Stimulated activated CD4-positive, alpha-beta T cell treated with anti-CD3 and anti-CD28 coated beads, TNF-alpha, amount 100 ng/mL, for 1 hour (primary cell): ENCODE measurements at places on chromosomes 12 and 14.

GRCh38 chr14:53882684-53883083, 73.9 kb downstream of the BMP4 start:
- DNase-seq, result no peak

DNA sequence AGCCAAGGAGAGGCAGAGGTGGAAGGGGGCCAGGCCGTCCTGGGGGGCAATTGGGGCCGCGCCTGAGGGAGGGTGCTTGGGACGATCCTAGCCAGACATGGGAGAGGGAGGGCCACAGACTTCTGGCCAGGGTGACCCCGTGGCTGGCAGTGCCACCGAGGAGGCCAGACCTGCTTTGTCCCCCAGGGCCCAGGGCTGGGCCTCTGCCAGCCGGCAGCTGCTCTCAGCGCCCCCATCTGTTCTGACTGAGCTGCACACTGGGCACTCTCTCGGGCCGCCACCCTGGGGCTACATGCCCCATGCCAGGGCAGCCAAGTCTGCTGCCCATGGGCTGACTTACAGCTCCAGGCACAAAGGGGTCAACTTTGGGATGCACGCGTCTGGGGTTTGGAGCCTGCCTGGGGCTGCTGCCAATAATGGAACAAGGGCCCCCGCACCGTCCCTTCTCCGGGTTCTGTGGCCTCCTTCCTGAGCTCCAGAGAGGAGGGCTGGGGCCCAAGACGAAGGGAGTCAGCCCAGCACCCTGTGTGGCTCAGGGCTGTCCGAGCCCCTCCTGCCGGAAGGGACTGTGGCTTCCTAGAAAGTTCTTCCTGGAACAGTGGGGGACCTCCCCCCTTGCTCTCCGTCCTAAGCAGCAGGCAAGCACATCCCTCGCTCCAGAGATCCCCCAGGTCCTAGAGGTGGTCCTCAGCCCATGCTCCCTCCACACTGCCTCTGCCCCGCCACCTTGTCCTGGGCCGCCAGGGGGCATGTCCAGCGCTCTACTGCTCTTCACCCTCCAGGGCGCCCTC, 1.1 kb downstream of the ADSS1 start:
- no peak for DNase-seq

DNA sequence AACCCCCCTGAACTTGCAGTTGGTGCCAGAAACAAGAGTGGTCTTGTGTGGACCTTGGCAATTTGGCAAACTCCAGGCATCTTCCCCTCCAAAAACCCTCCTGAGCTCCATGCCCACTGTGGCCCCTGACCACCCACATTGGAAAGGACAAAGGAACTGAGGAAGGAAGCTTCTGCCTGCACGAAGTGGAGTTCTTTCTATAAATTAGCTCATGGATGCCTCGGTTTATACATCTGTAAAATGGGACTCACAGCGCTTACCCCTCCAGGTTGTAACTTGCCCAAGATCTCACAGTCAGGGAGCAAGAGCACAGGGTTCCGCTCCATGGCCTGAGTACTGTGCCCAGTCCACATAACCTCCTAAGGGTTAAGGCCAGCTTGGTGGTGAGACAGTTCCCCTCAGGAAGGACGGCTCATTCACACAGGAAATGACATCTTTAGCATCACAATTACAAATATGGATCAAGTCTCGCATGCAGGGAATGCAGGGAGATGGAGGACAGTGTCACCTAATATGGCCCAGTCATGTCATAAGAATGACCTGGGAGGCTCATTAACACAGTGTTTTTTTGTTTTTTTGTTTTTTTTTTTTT, 66.6 kb downstream of the CLMN start:
- DNase-seq, result no peak

DNA sequence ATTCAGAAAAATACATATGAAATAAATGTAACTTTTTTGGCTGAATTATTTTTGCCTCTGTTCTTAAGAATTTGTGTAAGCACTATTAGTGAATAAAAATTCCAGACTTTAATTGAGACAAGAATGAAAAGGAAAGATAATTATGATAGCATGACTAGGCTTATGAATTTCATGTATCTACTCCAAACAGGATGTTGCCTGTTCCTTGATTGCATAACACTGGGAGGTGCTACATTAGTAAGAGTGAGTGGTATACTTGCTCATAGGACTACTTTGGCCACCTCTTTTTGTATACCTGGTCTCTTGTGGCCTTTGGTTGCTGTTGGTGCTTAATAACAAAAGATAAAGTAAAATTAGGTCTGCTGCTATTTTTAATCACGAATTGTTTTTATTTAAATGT, 112.8 kb downstream of the NAV3 start:
- DNase-seq, result no peak

DNA sequence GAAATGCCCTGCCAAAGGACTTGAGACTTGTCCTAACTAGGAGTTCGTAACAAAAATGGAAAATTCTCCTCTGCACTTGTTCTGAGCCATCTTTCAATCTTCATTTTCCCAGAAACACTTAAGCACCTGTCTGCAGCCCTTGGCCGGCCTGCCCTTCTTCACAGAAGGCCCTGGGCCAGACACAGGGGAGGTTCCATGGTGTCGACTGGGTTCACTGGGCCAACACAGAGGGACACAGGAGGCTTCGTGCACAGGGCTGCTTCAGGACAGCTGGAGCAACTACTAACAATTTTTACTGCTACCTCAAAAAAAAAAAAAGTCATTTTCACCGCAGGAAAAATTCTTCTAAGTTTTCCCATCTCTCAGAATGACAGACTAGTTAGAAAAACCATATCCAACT, 19.6 kb downstream of the NID2 start:
- DNase-seq, result no peak

DNA sequence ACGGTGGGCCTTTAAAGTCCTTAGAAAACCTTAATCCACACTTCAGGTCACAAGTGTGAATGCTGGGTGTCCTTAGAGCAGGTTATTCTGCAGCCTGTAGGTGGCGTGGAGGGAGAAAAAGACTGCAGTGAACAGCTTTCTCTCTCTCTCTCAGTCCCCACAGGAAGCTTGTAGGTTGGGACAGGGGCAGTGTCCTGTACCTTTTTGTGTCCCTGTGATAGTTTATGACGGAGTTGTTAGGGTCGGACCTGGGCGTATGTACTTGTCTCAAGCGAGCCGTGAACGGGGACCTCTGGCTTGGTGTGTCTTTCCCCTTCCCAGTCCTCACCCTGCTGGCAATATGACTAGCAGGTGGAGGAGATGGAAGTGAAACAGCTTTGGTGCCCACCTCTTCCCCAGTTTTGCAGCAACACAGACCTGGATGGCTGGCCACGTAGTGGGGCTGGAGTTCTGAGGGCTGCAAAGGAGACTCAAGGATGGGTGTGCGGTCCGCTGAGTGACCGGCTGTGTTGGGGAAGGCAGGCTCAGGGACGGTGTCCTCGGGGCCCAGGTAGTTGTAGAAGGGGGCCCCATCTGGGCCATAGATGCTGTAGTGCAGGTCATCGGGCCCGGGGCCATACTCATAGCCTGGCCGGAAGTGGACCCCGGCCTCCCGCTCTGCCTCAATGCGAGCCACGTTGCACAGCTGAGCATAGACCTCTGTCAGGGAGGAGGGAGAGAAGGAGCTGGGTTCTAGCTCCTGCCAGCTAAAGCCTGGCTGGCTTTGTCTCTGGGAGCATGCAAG, 8.9 kb downstream of the ISCA2 start:
- no peak for DNase-seq

GRCh38 chr12:89414851-89415250, 62.5 kb upstream of the DUSP6 start:
- no peak for DNase-seq

GRCh38 chr14:70784886-70785285, 24.4 kb downstream of the MAP3K9 start:
- no peak for DNase-seq

DNA sequence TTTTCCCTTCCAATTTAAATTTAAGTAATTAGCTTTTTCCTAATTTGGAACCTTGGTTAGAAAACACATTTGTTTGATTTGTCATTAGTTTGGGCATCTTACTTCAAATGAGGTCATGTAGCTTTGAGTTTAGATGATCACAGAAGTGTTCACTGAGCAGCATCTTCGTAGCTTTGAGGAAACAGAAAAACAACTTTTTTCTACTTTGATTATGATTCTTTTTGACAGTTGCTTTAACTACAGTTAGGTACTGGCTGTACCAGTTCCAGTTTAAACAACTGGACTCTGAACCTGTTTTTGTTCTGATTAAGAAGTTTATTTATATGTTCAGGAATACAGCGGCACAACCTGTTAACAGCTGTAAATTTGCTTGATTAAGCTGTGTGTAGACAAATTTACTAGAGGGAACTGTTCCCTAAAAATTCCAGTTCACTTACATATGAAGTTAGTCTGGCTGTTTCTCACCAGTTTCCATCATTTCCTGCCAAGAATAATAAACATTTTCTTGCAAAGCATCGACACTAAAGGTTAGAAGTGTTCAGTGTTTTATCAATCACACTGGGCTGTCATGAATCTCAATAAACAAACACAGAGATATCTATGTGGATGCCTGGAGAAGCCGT, 191.9 kb downstream of the RAD51B start:
- no peak for DNase-seq

GRCh38 chr12:47576289-47576945, 129.4 kb downstream of the RPAP3 start:
- no peak for DNase-seq

DNA sequence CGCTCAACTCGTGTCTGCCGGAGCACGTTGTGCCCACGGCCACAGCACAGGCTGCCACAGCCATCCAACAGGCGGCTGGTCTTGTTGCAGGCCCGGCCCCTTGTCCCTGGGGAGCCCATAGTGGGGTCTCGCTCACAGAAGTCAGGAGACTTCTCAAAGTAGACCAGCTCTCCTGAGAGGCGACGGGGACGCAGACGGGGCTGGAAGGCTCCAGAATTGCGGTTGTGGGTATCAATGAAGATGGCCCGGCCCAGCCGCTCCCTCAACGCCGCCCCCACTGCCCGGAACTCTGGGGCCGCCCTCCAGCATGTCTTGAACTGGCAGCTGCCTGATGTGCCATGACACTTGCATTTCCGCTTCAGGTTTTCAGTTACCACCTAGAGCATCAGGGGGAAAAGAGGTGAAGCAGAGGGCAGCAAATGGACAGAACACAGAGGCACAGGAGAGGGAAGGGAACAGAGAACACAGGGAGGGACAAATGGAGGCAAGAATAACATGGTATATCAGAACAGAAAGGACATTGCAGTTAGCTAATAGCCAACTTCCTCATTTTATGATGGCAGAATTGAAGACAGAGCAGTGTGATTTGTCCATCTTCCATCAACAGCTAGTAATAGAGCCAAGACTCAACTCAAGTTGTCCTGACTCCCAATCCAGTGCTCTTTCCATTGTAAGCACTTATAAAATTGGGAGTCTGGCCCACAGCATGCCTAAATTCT, 5.2 kb downstream of the WNT10B start:
- no peak for DNase-seq

DNA sequence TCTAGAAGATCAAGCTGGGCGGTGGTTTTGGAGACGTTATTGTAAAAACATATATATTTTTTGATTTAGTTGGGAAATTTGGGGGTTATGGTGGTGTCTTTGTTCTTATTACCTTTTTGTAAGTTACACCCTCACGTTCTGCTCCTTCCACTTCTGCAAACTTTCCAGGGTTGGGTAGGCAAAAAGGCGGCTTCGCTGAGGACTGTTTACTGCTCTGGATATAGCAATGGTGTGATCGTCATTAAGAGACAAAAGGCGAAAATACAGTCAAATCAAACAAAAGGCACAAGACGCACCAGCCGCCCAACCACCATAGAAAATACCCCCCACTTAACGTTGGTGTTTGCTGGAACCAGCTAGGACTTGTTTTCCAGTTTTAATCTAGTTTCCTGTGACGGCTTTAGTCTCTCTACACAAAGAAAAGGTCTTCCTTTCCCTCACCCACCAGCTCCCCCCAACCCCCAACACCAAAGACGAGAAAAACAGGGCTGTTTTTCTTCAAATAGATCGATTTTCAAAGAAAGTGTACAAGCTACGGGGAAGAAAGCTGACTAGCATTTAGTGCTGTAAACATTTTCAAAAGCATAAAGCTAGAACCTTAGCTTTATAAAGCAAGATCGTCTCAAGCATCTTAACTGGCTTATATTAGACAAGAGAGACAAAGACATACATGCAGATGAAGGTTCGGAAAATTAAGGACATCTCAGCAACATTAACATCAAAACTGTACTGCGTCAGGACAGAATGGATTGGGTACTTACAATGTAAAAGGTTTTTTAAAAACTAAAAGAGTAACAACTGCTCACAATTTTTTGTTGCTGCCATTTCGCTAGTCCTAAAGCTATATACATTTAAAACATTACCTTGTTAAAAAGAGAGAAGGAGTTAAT, 2.0 kb upstream of the SETD1B start:
- DNase-seq, result no peak

DNA sequence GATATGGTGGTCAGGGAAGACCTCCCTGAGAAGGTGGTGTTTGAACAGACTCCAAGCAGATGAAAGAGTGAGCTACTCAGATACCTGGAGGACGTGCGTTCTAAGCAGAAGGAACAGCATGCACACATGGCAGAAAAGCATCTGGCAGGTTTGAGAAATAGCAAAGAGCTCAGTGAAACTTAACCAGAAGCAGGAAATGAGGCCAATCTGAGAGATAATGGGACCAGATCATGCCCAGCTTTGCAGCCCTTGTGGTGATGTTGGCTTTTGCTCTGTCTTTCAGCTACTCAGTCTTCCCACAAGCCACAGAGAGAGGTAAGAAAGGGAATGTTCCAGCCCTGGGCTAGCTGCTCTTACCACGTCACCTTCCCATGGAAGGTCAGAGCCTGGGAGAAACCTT, 176.3 kb upstream of the GSC start:
- no peak for DNase-seq

DNA sequence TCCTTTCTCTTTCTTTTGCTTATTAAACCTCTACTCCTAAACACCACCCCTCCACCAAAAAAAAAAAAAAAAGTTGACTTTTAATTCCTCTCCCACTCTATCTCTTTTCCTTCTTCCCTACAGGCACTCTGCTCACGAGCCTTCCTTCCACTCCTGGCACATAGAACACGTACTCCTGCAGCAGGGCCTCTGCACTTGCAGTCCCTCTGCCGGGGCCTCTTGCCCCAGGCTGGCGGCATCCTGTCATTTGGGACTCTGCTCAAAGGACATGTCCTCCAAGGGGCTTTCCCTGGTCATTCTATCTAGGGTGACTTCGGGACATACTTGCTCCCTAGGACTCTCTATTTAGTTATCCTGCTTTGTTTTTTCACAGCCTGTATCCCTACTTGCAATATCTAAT, 7.7 kb downstream of the FOS start:
- DNase-seq, result no peak

DNA sequence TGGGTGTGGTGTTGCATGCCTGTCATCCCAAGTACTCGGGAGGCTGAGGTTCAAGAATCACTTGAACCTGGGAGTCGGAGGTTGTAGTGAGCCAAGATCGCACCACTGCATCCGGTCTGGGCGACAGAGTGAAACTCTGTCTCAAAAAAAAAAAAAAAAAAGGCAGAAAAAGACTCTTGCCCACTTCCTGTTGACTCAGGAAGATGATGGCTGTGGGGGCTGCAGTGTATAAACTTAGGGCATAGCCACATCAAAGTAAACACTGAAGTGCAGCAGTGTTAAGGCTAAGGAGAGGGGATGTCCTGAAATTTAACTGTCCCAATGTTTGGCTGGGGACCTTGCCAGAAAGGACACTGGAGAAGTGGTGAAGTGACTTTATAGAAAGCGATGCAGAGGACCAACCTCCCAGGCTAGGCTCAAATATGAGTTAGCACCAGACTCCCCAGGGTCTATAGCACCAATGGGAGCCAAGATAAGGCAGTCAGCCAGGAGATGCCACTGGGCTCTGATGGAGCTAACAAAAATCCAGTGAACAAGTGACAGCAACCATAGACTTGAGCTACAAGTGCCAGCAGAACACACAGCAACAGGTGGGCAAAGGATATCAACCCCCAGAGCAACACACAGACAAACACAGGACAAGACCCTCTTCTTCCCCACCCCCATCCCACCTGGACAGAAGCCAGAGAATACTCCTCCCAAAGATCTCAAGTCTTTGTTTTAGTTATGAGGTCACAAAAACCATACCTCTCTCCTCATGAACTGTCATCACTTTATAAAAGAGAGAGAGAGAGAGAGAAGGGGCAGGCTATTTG, 28.0 kb downstream of the NELL2 start:
- DNase-seq, result peak; percentile 25
